Activated T-helper 1 cell treated with anti-CD3 and anti-CD28 coated beads, Interleukin-12 subunit alpha, Interleukin-12 subunit beta, Interleukin-2, Interleukin-4 antibody, amounts not matched to agents 30 ng/mL and 10 ng/mL and 1 ng/mL, durations not matched to agents 14 hours and 24 hours and 36 hours (primary cell): ENCODE measurements at places on chromosomes 6 and 20.

DNA sequence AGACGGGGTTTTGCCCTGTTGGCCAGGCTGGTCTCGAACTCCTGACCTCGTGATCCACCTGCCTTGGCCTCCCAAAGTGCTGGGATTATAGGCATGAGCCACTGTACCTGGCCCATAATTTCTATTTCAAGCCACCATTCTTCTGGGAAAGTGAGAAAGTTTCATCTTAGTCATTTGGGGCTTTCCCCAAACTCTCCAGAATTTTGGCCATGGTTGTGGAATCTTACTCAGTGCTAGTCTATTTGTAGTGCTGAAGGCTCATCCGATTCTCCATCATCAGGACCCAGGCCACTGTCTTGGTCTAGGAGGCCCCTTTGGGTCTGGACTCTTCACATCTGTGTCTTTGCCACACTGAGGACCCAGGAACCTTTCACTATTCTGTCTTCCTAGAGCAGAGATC lies 164.9 kb downstream of the EYA2 start:
- DNase-seq = no peak

- no peak for DNase-seq
Measured at GRCh38 chr6:15839969-15840541, 177.2 kb upstream of the DTNBP1 start.

- no peak for DNase-seq
Measured at GRCh38 chr6:5308066-5308465, 46.8 kb downstream of the FARS2 start.

- no peak for DNase-seq
Measured at GRCh38 chr6:8672882-8673281, 237.5 kb upstream of the SLC35B3 start.

- no peak for DNase-seq
Measured at GRCh38 chr20:32495949-32496348, 89.2 kb downstream of the NOL4L start.

DNA sequence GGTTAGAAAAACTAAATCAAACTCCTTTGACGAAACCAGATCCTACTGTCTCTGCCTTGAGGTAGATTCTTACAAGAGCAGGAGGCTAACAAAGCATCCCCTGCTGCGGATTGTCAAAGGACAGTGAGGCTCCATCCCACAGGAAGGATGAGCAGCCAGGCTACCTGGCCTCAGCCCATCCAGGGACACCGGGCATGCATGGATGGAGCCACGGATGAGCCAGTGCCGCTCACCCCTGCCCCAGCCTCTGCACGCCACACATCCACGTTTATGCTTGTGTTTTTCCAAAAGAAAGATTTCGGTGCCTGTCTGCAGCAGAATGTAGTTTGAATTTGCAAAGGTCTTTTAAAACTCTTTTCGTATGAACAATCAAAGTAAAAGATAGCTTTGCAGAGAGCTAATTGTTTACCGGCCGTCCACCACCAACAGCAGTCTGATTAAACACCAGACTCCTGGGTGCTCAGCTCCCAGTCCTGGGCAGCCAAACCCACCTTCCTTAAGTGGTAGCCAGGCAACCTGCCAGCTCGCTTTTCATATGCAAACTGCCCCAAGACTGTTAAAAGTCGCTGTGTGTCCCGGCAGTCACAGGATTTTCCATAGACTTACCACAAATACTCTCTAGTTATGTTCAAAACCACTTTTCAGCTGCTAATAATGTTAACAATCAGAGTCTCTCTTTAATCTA lies 999 bp downstream of the THBS2 start:
- no peak for DNase-seq

- DNase-seq = no peak
Measured at GRCh38 chr6:12312736-12313135, 22.6 kb downstream of the EDN1 start.

GRCh38 chr6:24125980-24126379 lies at the start of gene NRSN1:
NRSN1 (plus strand) TSS chr6:24126215; CDS start chr6:24134328, 8,113 bp downstream.
- DNase-seq = no peak

GRCh38 chr6:75422024-75422639 lies 71.5 kb downstream of the FILIP1 start:
- DNase-seq = no peak

GRCh38 chr20:3687655-3688054 lies 5.8 kb upstream of the ADAM33 start:
- no peak for DNase-seq

GRCh38 chr6:41077536-41077935 lies 4.8 kb downstream of the NFYA start:
- no peak for DNase-seq
